ENCODE measurements at places on chromosomes 7 and 10.

GRCh38 chr7:135270577-135271254, 37.1 kb downstream of the STRA8 start:
- no peak for DNase-seq

DNA sequence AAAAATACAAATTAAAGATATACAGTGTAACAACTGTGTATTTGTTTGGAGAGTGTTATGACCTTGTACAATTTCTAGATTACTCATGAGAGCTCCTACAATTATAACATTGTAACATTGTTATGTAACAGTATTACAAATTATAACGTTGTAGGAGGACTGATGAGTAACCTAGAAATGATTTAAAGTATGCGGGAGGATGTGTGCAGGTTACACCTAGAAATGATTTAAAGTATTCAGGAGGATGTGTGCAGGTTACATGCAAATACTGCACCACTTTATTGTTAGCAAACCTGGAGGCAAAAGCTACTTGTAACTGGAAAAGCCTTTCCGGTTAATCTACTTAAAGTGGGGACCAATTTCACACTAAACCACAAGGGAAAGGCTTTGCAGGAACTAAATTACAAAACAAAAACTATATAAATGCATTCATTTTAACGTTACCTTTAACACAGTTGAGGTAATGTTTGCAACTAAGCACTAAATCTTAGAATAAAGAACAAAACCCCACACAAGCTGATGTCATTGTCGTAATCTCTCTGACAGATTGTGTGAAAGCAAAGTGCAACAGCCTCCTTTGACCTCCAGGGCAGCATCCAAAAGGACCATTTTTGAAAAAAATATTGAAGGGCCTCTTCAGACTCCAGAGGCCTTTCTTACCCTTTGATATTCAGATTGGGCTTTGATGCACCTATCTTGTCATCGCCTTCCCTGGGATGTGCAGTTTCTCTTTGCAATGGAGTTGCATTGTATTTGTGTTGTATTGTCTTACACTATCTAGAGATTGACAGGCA, 522.1 kb upstream of the FOXK1 start:
- DNase-seq, result no peak

DNA sequence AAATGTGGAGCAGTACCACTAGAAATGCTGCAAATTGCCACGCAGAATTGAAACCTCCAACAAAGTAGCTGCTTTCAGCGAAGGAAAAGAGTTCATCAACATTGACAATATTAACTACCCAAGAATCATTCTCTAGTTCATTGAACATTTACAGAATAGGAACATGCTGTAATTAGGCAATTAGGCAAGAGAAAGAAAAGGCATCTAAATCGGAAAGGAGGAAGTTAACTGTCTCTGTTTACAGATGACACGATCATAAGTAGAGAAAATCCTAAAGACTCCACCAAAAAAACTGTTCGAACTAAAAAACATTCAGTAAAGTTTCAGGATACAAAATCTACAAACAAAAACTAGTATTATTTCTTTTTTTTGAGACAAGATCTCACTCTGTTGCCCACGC, 8.9 kb upstream of the PKD1L1 start:
- DNase-seq, result no peak

DNA sequence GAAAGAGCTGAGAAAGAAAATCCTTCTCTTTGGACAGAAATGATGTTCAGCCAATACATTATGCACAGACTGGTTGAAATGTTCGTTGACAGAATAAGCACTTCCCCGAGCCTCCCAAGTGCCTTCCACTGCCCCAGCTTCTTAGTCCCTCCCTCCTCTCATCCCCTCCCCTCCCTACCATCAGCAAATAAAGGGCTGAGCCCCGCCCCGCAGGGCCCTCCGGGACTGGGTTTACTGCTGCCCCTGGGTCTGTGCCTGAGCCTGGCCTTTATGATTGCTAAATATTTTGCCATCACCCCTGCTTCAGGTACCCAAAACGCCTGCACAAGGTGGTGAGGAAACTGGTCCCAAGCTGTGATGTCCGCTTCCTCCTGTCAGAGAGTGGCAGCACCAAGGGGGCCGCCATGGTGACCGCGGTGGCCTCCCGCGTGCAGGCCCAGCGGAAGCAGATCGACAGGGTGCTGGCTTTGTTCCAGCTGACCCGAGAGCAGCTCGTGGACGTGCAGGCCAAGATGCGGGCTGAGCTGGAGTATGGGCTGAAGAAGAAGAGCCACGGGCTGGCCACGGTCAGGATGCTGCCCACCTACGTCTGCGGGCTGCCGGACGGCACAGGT, 28.1 kb downstream of the HKDC1 start:
- no peak for DNase-seq

DNA sequence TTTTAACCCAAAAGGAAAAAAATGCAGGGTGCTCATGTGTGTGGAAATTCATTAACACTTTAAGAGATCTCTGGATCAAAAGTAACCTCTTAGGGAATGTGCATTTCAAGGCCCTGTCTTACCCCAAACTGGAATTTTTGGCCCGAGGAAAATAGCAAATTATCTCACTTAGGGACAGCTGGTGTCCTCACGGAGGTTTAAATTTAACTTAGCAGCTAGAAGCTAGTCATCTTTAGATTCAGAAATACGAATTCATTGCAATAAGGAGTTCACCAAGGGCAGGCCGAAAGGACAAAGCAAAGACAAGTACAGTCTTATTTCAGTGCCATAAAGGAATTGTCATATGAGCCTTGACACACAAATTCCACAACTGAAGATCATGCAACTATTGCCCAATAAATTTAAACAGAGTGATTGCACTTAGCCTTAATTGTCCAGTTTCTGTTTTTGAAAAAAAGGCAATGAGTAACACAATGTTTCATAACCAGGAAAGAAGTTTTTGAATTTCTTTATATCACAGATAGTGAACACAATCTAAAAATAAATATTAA, 22.4 kb upstream of the SEMA3C start:
- DNase-seq, result no peak

DNA sequence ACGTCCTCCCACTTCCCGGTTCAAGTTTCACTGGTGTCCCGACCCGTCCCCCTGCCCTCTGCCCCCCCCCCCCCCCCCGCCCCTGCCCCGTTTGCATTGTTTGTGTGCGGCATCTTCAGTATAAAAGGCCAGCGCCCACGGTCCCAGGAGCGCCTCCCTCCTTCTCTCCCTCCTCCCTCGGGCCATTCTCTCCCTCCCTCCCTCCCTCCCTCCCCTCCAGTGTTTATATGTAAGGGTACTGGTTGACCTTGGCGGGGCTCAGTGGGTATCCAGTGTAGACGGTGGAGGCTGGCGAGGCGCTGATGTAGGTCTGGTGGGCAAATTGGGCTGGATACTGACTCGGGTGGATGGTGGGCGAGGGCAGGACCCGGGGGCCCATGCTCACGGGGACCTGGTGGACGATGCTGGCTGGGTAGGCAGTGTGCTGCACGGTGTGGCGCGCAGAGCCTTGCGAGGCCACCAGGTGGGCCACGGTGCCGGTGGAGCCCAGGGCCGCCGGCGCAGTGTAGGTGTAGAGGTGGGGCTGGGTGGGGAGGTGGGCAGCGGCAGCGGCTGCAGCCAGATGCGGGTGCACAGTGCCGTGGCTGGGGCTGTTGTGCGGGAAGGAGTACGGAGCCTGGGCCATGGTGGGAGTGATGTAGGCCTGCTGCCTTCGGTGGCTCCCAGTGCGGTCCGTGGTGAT, 49.4 kb downstream of the CLEC2L start:
- DNase-seq, result no peak

GRCh38 chr7:80107278-80107677, 27.4 kb upstream of the GNAI1 start:
- DNase-seq, result no peak

GRCh38 chr10:77715536-77715935, 77.9 kb upstream of the KCNMA1 start:
- DNase-seq, result no peak

GRCh38 chr10:32338262-32338661, 8.7 kb downstream of the EPC1 start:
- DNase-seq, result no peak

DNA sequence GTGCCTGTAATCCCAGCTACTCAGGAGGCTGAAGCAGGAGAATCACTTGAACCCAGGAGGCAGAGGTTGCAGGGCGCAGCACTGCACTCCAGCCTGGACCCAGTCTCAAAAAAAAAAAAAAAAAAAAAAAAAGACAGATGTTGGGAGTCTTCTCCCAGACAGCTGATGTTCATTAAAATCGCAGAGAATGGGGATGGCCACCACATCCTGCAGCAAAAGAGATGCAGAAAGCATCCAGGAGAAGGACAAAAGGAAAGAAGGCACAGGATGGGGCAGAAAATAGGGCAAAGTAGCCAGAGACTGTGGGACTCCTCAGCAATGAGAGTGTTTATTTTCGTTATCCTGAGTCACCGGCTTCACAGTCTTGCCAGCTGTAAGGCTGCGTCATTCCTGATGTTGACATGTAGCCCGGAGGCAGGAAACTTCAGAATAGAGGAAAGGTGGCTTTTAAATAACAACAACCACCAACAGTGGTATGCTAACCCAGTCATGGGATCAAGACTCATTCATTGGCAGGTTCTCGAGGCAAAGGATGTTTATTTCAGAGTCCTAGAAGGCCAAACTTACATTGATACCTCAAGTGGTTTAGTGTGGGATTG, 149.5 kb upstream of the SVIL start:
- DNase-seq, result no peak

DNA sequence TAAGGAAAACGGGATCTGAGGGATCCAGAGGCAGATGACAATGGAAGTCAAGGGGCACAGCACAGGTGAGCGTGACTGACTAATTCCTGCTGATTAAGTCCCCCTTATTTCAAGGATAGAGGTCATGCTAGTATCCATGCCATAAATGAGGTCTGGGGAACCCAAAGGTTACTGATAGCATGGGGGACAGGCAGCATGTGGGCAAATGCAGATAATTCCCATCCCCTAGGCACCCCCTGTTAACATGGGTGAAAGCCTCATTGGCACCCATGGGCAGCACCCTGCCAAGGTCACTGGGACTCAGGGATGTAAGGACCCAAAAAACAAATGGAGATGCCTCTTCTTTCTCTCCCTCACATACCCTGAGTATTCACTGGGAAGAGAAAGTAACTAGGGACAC, 139.7 kb downstream of the WDR11 start:
- DNase-seq, result no peak

GRCh38 chr10:30662814-30663213, 33.3 kb upstream of the LYZL2 start:
- no peak for DNase-seq

DNA sequence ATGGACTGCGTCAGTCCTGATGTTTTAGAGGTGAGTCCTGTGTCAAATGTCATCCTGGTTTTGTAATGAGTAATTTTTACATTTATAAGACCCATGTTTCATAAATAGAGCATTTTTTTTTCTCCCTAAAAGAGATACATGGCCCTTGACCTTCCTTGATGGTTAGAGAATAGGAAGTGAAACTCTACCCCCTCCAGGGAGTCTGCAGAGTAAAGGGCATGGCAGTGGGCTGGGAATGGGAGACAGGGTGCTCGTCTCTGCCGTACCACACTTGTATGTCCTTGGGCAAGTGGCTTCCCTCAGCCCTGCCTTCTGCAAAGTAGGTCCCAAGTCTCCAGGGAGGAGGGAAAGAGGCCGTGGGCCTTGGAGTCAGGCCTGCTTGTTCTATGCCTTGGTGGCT, 63.9 kb downstream of the WDFY4 start:
- DNase-seq, result no peak

- no peak for DNase-seq
Observed at GRCh38 chr7:158583810-158584209, 3.8 kb downstream of the PTPRN2 start.

- DNase-seq, result peak; percentile 26
Observed at GRCh38 chr10:131706952-131707351, 193.9 kb upstream of the PPP2R2D start.

GRCh38 chr7:155860461-155860839, 48.2 kb upstream of the SHH start:
- DNase-seq, result no peak

DNA sequence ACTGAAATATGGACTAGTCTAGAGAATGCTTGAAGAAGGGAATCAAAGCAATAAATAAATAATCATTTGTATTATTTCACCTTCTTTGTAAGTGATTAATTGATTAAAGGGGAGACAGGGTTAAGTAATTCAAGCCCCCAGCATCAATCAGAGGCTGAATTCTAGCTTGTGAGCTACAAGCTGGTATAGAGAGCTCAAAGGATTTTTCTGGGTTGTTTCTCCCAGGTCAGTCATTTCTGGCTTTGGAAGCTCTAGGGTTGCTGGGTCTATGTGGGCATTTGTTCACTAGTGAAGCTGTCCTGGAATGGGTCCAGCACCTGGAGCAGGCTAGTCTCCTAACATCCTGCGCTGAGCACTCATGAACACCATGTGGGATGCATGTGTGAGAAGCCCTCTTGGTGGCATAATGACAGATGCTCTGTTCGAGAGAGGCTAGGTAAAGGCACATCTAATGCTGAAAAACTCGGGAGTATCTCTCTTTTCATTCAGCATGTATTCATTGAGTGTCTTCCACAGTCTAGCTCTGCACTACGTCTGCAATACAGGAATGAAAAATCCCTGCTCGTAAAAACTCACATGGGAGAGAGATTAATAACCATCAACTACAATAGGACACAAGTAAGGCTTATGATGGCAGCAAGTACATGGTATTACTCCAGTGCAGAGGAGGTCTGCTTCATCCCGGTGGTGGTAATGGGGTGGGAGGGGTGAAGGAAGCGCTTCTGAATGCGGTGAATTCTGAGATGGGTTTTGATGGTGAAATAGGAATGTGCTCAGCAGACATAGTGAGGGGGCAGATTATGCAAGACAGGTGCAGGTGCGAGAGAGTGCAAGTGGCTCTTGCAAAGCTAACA, 68.0 kb upstream of the NRP1 start:
- DNase-seq, result no peak

- no peak for DNase-seq
Observed at GRCh38 chr10:113808168-113808567, 45.7 kb downstream of the DCLRE1A start.

DNA sequence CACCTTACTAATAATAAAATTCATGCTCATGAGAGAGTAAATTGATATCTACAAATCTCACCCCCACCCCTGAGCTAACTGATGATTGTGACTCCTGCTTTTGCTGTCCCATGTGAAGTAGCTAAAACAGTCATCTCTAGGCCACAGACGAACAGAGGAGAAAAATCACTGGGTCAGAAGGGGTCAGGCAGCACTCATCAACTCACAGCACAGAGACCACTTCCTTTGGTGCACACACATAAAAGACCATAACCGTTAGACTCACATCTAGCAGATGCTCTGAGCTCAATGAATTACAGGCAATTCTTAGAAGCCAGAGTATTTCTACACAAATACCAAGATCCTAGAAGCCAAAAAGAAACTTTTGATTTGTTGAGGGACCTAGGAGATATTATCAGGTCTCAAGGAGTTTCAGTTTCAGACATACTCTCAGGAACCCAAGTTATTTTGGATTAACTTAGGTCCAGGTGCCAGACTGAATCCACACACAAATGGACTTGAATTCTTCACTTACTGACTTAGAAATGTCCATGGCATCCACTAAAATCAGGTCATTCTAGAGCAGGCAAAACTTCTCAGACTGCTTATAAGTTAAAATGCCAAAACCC, 65.0 kb upstream of the TES start:
- no peak for DNase-seq

GRCh38 chr7:71752171-71752935, 620.4 kb downstream of the GALNT17 start:
- DNase-seq, result no peak

- DNase-seq, result no peak
Observed at GRCh38 chr10:124699471-124700292, 44.5 kb downstream of the FAM53B start.
